ENCODE measurements at places on chromosomes 6 and 20.

DNA sequence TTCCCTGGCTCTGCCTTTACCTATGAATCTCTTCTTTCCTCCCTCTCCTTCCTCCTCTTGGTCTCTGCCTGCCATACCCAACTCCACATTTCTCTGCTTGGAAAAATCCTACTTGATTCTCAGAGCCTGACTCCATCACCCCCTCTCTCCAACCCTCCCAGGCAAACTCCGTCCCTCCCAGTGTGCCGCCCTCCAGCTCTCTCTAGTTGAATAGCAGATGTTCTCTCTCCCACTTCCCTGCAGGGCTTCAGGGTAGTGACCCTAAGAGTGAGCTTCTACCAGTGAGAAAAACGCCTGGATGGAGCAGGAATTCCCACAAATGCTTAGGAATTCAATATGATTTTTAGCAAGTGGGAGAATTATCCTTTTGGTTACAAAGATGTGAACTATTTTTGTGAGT is 141.6 kb downstream of the MTHFD1L start:
- DNase-seq = no peak

GRCh38 chr6:25756382-25757363 is 2.1 kb downstream of the SLC17A4 start:
- DNase-seq = no peak

GRCh38 chr6:37622646-37623071 is 75.0 kb downstream of the MDGA1 start:
- no peak for DNase-seq

DNA sequence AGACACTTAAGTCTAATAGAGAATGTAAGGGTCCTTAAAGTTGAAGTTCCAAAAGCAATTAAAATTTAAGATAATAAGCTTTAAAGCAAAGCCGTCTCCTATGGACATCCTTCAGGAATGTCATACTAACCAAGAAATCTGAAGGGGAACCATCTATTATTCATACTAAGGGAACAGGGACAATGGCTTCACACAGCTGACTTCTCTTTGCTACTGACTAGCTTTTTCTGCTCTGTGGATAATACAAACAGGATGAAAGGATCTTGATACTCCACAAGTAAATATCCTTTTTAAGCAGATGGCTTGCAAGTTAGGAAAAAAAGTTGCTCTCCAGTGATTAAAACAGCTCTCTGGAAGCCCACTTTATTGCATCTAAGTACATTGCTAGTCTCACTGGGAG is 178.6 kb downstream of the BACH2 start:
- no peak for DNase-seq

DNA sequence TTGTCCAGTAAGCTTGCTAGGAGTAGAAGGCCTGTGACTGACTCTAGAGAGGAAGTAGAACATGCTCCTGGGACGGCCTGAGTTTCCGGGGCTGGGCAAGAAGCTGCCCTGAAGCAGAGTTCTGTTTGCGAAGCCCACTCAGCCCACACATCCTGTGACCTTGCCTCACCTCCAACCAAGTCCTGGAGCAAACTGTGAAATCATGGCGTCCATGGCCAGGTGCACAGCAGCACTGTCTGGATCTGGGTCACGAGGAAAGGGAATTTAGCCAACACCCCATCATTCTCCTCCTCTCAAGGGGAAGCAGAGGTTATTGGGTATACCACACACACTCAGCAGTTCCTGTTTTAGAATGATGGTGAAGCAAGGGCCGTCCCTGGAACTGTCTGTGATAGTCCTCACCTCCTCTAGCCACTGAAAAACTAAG is 87.5 kb downstream of the CRYBG1 start:
- DNase-seq = no peak

- no peak for DNase-seq
Observed at GRCh38 chr20:1305712-1306111, 23.2 kb downstream of the SDCBP2 start.

DNA sequence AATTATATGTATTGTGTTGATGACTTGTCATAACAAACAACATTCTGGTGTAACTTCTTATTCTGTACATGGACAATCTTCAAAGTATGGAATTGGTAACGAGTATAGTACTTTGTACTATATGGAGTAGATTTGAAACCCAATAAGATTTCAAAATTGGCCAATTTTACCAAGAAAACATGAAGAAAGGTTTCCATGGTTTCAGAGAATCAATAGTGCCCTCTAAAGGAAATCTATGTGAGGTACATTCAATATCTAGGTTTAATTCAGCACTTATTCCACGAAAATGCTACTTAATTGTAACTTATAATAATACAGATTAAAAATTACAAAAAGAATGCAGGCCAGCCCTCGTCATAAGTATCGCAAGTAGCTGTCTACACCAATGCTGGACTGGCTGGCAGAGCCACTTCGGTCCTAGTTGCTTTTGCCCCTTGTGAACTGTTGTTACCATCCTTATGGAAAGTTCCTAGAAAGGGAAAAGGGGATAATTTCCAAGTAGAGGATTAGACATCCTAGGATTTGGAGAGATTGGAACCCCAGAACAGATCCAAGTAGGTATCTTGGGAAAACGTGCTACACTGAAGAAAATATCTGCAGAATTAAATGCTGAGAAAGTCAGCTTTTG is 70.9 kb downstream of the LCA5 start:
- DNase-seq = no peak

GRCh38 chr6:136791296-136792094 is 782 bp downstream of the MAP3K5 start:
- DNase-seq = no peak

GRCh38 chr6:136624347-136624746 is 74.1 kb upstream of the MAP7 start:
- no peak for DNase-seq

DNA sequence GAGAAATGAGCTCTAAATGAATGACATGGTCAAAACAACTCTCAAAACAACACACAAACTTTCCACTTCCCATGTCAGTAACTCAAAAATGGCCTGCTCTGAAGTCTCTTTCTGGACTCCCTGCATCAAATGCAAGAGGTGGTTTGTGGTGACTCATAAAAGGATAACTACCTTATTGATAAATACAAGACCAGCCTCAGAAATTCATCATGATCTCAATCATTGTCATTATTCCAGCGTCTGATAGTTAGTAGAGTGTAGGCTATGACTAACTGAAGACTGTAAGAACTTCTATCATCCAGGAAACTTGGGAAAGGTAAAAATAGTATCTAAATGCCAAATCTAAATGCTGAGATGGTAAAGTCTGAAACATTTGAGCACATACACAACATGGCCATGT is 369.4 kb downstream of the BMP2 start:
- DNase-seq = no peak

DNA sequence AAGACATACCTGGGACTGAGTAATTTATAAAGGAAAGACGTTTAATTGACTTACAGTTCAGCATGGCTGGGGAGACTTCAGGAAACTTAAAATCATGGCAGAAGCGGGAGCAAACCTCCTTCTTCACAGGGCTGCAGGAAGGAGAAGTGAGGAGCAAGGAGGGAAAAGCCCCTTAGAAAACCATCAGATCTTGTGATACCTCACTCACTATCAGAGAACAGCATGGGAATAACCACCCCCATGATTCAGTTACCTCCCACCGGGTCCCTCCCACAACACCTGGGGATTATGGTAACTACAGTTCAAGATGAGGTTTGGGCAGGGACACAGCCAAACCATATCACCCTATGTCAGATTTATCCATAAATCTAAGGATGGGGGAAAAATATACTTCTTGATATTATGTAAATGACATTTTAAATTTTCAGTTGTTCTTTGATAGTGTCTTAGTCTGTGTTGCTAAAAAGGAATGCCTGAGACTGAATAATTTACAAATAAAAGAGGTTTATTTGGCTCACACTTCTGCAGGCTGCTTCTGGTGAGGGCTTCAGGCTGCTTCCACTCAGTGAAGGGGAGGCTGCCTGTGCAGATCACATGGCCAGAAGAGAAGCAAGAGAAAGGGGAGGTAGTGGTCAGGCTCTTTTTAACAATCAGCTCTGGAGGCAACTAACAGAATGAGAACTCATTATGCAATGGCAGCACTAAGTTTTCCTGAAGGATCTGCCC is 1.2 kb upstream of the MCM9 start:
- no peak for DNase-seq

DNA sequence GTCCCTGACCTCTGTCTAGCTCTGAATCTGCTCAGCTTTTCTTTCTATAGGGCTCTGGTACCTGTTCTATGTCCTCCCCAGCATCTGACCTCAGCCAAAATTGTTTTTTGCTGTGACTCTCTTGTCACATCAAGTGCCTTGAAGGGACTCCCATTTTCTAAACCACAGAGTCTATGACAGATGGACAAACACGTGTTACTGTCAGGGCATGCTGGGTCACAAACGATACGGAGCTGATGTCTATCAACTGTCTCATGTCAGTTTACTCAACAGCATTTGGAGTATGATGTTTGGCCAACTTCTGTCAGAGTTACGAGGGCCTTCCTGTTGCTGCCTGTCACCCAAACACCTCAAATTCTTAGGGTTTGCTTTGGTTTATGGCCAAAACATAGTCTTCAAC is 20.5 kb downstream of the ID4 start:
- no peak for DNase-seq

DNA sequence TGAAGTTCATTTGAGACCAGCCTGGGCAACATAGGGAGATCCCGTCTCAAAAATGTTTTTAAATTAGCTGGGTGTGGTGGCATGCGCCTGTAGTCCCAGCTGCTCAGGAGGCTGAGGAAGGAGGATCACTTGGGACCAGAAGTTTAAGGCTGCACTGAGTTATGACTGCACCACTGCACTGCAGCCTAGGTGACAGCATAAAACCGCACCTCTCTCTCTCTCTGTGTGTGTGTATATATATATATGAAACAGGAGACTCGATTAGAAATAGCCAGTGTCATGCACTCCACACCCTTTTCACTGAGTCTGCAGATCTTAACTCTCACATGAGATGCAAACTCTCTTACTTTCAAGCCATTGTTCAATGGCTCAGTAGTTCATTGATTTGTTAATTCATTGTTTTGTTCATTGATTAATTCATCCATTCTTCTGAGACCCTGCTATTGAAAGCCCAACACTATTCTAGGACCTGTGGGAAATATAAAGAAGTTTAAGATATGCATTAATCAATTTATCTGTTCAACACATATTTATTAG is 52.4 kb upstream of the MRPS10 start:
- no peak for DNase-seq

- DNase-seq = no peak
Observed at GRCh38 chr6:87817183-87817582, 115.2 kb upstream of the AKIRIN2 start.

- DNase-seq = no peak
Observed at GRCh38 chr6:87729965-87730719, 28.1 kb upstream of the AKIRIN2 start.

- DNase-seq = no peak
Observed at GRCh38 chr6:37559501-37559900, 59.8 kb upstream of the CCDC167 start.

- no peak for DNase-seq
Observed at GRCh38 chr6:142985281-142985680, 40.3 kb upstream of the HIVEP2 start.

GRCh38 chr20:23645575-23645974 is 7.8 kb upstream of the CST3 start:
- no peak for DNase-seq

DNA sequence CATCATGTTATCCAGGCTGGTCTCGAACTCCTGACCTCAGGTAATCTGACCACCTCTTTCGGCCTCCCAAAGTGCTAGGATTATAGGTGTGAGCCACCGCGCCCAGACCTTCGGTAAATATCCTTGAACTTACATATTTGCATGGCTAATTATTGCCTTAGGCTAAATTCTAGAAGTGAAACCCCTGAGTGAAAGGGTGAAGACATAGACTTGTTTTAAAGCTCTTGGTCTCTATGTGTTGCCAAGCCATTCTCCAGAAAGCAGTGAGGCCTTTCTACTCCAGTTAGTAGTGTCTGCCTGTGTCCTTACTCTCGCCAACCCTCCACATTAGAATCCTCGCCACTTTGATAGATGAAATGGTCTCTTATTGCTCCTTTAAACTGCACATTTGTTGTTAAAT is 2.6 kb upstream of the NOTCH4 start:
- DNase-seq = no peak

GRCh38 chr20:48404598-48404997 is 423.2 kb downstream of the PREX1 start:
- no peak for DNase-seq
